ENCODE measurements at places on chromosomes 13 and 19.

GRCh38 chr19:46718157-46718933 is 1.4 kb upstream of the PRKD2 start:
- DNase-seq = peak; percentile 40

DNA sequence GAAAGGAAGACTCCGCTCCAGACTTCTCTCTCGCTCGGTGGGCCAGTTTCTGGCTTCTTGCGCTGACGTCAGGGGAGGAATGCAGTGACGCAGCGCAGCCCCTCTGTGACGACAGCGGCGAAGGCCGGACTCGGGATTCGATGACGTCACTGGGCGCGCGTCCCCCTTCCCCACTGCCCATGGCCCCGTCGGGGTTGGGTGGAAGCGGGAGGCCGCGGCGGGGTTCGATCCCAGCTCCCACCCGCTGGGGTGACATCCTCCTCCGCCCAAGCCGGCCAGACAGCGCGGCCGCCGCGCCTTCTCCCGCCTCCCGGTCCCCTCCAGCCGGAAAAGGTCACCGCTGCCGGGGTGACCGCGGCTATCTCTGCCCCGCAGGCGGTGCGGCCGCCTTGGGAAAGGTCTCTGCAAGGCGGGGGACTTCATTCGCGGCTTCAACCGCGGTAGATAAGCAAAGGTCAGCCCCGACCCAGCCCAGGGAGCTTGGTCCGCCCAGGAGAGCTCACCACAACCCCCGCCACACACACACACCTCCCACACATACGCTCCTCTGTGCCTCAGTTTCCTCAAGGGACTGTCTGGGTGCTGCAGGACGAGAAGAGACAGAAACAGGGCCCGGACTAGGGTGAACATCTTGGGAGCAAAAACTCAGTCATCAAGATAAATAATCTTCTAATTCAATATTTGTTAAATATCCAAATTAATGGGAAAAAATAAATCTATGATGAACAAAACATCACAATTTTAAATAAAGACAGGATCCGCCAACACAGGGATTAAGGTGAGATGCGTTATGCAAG is 844 bp upstream of the RFX1 start:
- no peak for DNase-seq

DNA sequence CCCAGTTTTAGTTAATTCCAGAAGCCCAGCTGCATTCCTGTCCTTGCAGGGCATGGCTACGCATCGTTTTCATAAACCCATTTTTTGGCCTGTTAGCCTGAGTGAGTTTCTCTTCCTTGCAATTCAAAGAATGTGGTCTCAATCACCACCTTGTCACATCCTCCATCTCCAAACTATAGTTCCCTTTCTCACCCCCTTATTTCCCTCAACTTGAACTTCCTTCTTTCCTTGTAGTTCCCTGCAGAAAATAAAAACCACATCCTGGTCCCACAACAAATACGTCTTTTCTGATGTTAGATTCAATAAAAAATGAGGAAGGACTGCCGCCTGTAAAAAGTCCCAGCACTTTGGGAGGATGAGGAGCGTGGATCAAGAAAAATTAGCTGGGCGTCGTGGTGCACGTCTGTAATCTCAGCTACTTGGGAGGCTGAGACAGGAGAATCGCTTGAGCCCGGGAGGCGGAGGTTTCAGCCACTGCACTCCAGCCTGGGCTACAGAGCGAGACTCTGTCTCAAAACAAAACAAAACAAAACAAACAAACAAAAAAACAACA is 13.2 kb downstream of the ADGRE3 start:
- DNase-seq = no peak

DNA sequence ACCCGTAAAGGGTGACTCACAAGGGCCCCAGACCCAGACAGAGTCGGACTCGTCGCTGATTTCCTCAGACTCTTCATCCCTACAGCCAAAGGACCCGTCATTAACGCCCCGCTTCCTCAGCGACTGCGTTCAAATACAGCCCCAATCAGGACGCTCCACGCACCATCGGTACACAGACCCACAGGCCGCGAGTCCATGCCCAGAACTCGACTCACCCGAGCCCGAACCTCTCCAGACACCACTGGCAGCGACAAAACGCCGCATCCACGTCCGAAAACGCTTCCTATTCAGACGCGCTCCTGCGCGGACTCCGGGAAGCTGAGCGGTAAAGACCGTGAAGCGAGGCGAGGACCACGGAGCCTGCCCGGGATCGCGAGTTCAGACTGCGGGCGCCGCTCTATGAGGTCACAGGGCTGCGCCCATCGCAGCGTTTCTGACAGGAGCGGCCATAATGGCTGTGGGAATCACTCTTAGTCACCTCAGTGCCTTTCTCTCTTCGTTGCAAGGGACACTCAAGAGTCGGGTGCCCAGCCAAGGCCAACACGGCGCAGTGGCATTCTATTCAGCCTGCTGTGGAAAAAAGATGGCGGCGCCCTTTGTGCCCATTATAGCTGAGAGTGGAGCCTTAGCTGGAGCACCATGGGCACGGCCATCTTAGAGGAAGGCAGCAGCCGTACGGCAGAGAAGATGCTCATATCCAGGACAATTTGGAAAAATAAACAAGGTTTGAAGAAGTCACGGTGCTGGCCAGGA is at the start of gene ZNF614:
Gene ZNF614, minus strand, starts transcription at position 353 of the 753 bp plus-strand sequence. CDS start 2,634 bp downstream, outside the sequence.
- peak; percentile 89 for DNase-seq

DNA sequence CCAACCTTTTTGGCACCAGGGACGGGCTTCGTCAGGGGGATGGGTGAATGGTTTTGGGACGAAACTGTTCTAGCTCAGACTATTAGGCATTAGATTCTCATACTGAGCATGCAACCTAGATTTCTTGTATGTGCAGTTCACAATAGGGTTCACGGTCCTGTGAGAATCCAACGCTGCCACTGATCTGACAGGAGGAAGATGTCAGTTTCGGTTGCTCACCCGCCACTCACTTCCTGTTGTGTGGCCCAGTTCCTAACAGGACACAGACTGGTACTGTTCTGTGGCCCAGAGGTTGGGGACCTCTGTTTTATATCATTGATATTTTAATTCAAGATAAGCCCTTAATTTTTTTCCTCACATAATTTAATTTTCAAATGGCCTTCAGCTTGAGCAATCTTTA is 26.7 kb upstream of the TDRD3 start:
- no peak for DNase-seq

- DNase-seq = peak; percentile 66
Measured at GRCh38 chr19:13036366-13036976, 41.2 kb downstream of the NFIX start.

GRCh38 chr13:26785838-26786630 is 25.4 kb upstream of the GPR12 start:
- DNase-seq = no peak

- no peak for DNase-seq
Measured at GRCh38 chr19:10214784-10215183, 16.3 kb downstream of the S1PR2 start.

GRCh38 chr19:31666126-31666525 is 316.9 kb upstream of the TSHZ3 start:
- DNase-seq = no peak

GRCh38 chr19:722553-723101 is 13.9 kb downstream of the PALM start:
- DNase-seq = no peak

GRCh38 chr13:26708007-26708297 is 52.6 kb downstream of the GPR12 start:
- DNase-seq = no peak

GRCh38 chr19:55112777-55113569 is 4.5 kb downstream of the PPP1R12C start:
- no peak for DNase-seq

DNA sequence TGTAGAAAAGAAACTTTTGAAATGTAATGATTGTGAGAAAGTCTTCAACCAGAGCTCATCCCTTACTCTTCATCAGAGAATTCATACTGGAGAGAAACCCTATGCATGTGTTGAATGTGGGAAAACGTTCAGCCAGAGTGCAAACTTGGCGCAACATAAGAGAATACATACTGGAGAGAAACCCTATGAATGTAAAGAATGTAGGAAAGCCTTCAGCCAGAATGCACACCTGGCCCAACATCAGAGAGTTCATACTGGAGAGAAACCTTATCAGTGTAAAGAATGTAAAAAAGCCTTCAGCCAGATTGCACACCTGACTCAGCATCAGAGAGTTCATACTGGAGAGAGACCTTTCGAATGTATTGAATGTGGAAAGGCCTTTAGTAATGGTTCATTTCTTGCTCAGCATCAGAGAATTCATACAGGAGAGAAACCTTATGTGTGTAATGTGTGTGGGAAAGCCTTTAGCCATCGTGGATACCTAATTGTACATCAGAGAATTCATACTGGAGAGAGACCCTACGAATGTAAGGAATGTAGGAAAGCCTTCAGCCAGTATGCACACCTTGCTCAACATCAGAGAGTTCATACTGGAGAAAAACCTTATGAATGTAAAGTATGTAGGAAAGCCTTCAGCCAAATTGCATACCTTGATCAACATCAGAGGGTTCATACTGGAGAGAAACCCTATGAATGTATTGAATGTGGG is 19.3 kb downstream of the ZNF583 start:
- no peak for DNase-seq

DNA sequence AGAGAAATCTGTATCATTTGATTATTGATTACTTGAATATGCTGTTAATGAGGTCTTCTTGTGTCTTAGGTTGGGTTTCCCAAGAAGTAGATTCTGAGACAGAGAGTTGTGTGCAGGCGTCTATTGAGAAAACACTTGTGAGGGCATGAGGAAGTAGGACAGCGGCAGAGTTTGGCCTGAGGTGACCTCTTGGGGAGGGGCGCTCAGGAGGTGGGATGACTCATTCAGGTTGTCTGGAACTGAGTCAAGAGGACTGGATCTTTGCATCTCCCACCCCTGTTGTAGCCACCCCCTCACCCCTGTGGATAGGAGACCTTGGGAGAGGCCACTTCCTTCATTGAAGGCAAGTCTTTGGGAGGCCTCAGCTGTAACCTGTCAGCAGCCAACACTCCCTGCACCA is 35.2 kb upstream of the WDFY2 start:
- peak; percentile 18 for DNase-seq

DNA sequence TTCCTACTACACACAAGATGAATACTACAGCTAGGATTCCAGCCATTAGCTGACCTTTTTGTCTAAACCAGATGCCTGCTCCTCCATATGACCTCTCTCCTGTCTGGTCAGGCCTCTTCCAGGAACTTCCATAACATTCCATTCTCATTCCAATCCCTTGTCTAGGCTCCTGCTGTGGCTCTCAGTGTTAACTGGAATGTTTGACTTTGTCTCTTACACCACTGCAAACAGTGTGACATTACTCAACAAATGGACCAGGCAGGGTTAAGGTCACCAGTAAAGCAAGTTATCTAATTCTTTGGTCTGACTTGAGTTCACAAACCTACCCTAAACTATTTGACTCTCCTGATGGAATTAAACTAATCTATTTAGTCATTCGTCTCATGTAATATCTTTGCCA is 2.1 kb upstream of the GPC6 start:
- DNase-seq = no peak

- DNase-seq = no peak
Measured at GRCh38 chr19:13615890-13616289, 109.6 kb upstream of the CACNA1A start.

- DNase-seq = no peak
Measured at GRCh38 chr19:4007836-4008539, 452 bp downstream of the PIAS4 start.

- no peak for DNase-seq
Measured at GRCh38 chr13:101576977-101577376, 124.5 kb downstream of the ITGBL1 start.

DNA sequence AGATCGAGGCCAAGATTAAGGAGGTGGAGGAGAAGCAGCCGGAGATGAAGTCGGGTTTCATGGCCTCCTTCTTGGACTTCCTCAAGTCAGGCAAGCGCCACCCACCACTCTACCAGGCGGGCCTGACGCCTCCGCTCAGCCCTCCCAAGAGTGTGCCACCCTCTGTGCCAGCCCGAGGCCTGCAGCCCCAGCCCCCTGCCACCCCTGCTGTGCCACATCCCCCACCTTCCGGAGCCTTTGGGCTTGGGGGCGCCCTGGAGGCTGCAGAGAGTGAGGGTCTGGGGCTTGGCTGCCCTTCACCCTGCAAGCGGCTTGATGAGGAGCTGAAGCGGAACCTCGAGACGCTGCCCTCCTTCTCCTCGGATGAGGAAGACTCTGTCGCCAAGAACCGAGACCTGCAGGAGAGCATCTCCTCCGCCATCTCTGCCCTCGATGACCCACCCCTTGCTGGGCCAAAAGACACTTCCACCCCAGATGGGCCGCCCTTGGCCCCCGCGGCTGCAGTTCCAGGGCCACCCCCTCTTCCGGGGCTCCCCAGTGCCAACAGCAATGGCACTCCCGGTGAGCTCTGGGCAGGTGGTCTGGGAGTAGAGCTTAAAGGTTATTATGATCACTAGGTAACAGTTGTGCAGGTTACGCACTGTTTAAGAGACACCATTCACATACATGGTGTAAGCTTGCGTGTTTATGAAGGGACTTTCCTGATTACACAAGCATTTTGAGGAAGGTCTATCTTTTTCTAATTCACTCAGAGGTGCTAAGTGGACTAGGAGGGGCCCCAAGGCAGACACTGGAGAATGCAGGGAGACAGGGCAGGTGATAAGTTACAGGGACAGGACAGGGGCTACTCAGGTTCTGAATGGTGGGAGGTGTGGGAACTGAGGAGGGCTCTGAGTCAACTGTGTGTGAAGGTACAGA is 8.7 kb downstream of the PRR12 start:
- no peak for DNase-seq

DNA sequence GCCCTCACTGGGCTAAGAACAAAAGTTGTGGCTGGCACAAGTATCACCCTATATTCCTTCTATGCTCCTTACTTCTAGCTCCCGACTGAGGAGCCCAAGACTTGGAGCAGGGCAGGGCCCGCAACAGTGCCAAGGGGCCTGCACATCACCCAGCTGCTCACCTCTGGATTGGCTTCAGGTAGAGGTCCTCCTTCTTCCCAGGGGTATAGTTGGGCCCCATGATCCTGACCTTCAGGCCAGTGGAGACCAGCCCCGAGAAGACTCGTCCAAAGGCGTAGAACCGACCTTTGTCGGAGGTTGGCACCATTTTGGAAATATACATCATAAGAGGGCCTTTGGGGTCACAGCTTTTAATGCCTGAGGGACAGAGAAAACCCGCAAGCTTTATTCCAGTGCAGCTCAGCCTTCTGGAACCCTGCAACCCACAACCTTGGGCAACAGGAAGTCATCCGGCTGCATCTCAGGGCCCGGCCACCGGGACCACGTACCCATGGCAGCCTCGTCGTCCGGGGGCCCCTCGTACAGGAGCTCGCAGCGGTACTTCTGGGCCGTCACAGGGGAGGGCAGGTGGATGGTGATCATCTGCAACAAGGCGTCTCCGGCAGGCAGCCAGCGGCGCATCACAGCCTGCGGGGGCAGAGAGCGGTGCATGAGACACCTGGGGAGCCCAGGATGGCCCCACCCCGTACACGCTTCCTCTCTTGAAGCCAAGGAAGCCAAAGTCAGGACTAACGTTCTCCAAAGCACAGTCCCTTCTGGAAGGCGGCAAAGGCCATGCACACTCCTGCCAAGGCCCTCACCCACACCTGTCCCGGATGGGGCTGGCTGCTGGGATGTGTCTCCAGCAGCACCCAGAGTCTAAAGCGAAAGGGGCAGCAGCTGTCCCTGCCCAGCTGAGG is 4.7 kb downstream of the EEF2 start:
- no peak for DNase-seq

GRCh38 chr13:20369886-20370361 is 137.8 kb upstream of the GJB6 start:
- DNase-seq = no peak

GRCh38 chr13:96824140-96824539 is 170.1 kb downstream of the OXGR1 start:
- no peak for DNase-seq

GRCh38 chr13:48138270-48138669 is 43.4 kb upstream of the MED4 start:
- no peak for DNase-seq

Measured in LoVo (cell line).